ENCODE measurements at places on chromosomes 1 and 21.

DNA sequence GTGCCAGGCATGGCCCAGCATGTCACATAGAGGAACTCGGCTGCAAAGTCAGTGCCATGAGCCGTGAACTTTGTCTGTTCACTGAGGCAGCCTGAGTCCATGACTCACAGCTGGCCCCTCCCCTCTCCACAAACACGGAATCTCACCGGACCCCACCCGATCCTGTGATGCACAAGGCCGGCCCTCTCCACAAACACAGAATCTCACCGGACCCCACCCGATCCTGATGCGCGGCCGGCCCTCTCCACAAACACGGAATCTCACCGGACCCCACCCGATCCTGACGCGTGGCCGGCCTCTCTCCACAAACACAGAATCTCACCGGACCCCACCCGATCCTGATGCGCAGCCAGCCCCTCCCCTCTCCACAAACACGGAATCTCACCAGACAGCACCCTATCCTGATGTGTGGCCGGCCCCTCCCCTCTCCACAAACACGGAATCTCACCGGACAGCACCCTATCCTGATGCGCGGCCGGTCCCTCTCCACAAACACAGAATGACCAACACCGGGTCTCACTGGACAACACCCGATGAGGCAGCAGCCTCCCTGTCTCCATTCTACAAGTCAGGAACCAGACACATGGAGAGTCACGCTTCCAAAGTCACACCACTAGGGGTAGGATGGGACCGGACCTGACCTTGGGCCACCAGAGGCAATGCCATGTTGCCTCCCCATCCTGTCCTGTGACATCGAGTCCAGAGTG lies 39.6 kb upstream of the GPR153 start:
- DNase-seq: no peak

GRCh38 chr1:247269133-247269532 lies 13.3 kb downstream of the VN1R5 start:
- no peak for DNase-seq

DNA sequence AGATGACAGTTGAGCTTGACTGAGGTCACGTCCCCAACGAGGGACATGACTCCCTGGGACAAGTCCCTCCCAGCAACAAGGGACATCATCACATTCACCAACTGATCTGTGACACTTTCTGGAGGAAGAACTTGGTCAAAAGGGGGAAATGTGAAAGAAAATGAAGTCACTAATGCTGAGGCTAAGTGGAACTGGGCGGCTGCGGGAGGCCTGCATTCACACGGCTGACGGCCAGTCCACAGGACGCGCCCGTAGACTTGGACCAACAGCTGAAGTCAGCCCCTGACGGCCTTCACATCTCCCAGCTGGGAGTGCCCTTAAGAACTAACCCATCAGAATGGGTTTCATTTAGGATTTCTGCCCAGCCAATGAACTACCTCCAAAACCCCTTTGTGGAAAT lies 26.6 kb downstream of the POFUT2 start:
- no peak for DNase-seq

- no peak for DNase-seq
These were observed 15.0 kb downstream of the ZNF496 start for GRCh38 chr1:247316590-247317197.

GRCh38 chr1:89900323-89900722 lies 79.5 kb downstream of the LRRC8D start:
- no peak for DNase-seq

DNA sequence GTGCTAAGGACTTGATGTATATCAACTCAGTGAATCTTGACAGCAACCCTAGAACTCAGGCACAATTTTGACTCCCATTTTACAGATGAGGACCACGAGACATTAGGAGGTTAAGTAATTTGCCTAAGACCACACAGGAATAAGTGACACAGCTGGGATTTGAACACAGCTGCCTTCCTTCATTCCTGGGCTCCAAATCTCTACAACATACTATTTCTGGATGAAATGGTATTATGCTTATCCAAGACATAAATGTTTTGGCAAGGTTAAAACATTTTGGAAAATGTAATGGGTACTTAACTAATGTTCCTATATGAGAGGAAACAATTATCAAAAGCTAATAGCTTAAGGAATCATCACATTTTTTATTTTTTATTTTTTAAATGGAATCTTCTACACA lies 4.8 kb downstream of the CLDN8 start:
- DNase-seq: no peak

- no peak for DNase-seq
These were observed 605.3 kb upstream of the NR5A2 start for GRCh38 chr1:199422206-199422605.

DNA sequence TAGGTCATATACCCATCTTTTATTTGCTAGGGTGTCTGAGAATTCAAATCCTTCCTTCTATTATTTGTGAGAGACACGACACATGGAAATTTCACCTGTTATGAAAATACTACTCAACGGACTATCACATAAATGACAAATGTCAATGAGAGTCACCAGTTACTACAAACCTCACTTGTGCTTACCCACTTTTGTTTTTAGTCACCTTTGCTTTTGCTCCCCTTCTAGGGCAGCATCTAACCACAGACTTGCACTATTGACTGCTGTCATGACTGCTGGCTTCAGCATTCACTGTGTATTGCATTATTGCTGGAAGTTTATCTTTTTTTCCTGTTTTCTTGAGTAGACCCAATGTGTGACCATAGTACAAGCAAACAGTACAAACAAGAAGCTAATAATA lies 1048.0 kb downstream of the PLA2G4A start:
- no peak for DNase-seq

GRCh38 chr1:114956570-114956969 lies 73.1 kb upstream of the TSHB start:
- DNase-seq: no peak
